ENCODE measurements at places on chromosomes 3 and 15.

DNA sequence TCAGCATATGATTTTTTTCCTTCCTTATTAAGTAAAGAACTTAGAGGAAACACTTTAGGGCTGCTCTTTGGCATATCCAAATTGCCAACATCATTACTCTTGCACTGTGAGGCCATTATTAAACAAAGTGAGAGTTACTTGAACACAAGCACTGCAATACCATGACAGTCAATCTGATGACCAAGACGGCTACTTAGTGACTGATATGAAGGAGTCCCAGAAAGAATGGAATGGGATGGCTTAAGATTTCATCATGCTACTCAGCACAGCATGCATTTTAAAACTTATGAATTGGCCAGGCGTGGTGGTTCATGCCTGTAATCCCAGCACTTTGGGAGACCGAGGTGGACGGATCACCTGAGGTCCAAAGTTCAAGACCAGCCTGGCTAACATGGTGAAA, 55.2 kb downstream of the FAM98B start:
- DNase-seq, result no peak

DNA sequence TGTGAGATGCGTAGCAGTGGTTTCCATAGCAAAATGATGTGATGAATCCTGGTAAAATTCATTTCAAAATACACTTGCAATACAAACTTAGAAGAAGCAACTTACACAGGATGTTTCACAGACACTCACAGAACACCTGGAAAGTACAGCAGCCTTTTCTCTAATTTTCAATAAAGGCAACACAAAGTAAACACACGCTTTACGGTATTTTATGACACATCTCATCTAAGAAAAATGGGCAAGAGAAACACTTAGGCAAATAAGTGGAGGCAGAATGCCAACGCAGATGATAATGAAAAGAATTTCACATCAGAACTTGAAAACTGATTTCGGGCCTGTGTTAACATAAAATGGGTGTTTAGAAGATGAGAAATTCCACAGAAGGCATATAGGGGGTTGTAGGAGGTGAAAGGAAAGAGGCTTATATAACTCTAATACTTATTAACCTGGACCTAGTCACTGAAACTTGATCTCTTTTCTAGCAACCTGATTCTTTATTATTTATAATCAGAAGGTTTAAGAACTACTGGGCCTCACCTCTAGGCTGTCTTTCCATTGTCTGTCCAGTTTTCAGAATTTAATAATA, 25.6 kb upstream of the MAP3K13 start:
- no peak for DNase-seq

DNA sequence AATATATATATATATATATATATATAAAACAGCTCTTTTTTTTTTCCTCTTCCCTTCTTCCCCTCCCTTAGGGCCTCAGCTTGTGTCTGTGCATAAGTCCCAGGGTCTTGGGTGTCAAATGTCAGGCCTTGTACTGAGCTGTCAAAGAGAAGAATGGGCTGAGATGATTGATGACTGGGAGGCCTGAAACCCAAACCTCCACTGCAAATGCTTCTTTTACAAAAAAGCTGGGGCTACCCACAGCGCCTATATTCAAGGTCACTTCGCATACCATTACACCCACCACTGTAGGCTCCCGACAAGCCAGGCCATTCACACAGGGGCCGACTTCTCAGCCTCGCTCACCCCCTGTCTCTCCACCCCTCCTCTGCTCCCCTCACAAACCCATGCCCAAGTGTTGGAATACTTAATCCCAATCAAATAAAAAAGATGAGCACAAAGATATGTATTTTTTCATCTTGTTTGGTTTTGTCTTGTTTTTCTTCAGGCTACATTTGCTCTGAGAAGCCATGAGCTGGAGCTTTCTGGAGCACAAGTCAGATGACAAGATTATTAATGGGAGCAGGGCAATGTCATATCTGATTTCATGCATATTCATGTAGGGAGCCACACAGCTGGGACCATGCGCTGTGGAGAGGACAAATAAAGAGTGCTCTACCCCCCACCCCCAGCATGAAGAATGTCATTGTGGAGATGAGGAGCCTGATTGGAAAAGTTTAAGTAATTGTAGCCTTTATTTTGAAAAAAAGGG, 614.4 kb upstream of the NR2F2 start:
- no peak for DNase-seq

- no peak for DNase-seq
These were observed 5.6 kb downstream of the LIMD1 start for GRCh38 chr3:45599984-45600650.

DNA sequence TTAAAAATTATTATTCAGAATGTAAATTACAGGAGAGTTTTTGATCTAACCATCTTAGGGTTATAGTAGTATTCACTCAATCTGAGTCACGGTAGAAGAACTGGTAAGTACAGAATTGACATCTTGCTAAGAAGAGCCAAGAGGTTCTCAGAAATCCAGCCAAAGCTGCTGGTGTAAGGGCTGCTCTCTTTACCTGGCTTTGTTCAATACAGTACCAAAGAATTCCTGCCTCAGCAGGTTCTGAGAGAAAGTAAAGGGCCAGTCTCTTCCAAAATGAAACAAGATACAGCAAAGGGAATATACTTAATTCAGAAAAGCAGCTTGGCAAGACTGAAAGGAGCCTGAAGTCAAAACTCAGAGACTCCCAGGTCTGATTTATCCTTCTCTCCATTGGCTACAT, 193.1 kb downstream of the TNIK start:
- no peak for DNase-seq

DNA sequence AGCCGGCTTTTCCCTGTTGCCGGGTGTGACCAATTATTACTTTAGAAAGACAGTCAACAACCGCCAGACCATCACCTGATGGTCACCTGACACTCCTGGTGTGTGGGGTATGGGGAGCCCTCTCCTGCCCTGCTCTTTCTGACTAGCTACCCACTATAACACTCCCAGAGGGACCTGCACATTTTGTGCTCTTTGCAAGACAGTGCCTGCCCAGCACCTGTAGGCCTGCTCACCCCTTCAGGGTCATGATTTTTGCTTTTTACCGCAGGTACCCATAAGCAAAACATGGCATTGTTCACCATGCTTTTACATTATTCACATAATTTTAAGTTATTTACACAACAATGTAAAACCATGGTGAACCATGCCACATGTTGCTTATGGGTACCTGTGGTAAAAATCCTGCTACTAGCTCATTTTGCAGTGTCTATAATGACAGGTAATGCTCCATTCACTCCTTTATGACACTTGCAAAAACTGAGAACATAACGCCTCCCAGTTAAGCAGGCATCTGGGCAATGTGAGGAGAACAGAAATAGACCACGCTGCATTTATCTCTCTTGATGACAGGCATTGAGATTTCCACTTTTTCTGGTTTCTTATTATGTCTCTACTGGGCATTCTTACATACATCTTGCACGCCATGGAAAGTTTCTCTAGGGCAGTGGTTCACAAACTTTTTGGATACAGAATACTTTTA, 9.9 kb downstream of the CCRL2 start:
- DNase-seq, result no peak

GRCh38 chr15:73889053-73889761, 15.8 kb downstream of the TBC1D21 start:
- no peak for DNase-seq

DNA sequence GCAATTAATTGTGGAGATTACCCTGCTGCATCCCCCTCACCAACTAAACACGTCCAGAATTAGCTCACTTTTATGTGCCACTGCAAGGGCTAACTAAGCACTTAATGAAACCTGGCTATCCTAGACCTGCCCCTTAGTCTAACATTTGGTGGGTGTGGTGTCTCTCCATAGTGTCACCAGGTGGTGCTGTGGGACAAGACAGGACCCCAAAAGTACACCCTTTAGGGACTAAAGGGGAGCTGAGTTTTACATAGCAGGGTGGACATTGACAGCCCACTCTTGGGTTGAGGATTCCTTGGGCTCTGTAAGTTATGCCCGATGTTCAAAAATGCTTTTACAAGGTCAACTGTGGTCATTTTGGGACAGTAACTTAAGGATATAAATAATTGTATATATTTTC, 5.7 kb downstream of the DUT start:
- peak; percentile 18 for DNase-seq

DNA sequence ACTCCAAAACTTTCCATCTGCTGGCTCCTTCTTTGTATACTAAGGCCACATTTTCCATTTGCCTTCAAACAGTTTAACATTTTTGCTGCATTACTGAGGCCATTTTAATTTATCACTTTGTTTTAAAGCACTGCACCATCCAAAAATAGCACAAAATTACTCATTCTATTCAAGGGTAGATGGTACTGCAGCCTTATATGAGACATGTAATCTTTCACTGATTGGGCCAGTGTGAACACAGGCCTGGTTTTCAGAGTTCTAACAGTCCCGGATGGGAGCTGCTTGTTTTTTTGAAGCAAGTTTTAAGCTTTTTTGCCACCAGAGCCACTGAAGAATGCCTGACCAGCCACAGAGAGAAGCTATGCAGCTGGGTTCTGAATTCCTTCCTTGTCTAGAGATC, 172.3 kb upstream of the TSC22D2 start:
- peak; percentile 38 for DNase-seq

DNA sequence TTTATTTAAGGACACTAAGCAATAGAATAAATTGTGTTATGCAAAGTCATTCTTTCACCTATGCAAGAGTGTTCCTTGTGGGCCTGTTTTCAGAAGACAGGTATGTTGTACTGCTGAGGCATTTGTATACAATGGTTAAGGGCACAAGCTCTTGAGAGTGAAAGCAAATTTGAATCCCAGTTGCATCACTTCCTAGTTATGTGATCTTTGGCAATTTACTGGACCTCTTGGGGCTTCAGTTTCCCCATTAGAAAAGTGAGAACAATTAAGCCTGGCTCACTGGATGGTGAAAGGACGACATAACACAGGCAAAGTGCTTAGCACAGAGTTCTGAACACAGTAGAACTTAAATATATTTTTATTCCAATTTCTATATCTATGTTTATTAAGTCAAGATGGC, 117.4 kb downstream of the EFHB start:
- no peak for DNase-seq

DNA sequence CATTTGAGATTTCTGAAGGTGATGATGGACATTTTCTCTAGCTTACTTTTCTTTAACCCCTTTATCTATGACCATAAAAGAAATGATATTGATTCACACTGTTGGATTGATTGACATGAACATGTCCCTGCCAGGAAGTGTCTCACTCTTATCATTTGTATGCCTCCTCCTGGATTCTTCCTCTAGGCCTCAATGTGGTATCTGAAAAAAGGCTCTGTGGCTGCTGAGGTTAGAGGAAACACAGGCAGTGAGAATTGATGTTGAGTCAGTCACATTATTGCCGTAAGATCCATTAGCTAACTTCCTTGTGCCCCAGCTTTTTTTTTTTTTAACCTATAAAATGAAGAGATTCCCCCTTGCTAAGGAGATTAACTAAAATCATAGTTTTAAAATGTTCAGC, 8.0 kb upstream of the THRB start:
- DNase-seq, result peak; percentile 48

- no peak for DNase-seq
These were observed 51.6 kb upstream of the SMAD6 start for GRCh38 chr15:66650433-66650832.

DNA sequence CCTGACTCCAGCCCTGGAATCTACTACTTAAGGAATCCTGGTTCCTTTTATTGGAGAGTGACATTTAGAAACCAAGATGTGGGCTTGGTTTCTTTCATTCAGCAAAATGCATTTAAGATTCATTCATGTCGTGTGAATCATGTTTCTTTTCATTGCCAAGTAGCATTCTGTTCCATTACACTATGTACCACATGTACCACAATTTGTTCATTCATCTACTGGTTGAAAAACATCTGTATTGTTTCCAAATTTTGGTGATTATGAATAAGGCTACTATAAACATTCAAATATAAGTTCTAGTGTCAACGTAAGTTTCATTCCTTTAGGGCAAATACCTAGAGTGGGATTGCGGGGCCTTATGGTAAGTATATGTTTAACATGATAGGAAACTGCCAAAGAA, 264.2 kb downstream of the VPS13C start:
- peak; percentile 11 for DNase-seq

DNA sequence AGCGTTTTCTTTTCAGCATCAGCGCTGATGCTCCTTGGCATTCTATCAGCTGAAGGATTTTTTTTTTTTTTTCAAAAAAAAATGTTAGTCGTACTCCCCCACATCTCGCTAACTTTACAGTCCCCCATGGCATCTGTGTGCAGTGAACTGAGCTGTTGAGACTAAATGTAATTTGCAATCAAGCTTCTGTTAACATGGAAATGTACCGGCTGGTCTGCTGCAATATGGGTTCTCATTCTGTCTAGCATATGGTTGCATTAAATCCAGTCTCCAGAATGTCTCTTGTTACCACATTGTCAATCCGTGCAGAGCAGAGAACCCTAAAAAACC, 32.2 kb upstream of the TPRG1 start:
- no peak for DNase-seq

- DNase-seq, result no peak
These were observed 56.4 kb downstream of the UMPS start for GRCh38 chr3:124786511-124787241.

GRCh38 chr15:51096976-51097375, 2.3 kb upstream of the TNFAIP8L3 start:
- DNase-seq, result no peak

All from Daoy (cell line).